ENCODE measurements at places on chromosomes 1 and 21.

GRCh38 chr21:35028451-35028978 is 20.6 kb downstream of the RUNX1 start:
- H3K27me3 ChIP-seq: peaks cover 29% of the 10 kb centered on the region
- no peaks in the 10 kb centered on the region for H3K36me3 ChIP-seq
- no peak overlapping the region for H3K4me3 ChIP-seq
- no peak for DNase-seq
- H3K4me1 ChIP-seq: no peaks in the 10 kb centered on the region

- H3K36me3 ChIP-seq: no peaks in the 10 kb centered on the region
- H3K4me1 ChIP-seq: peaks cover 13% of the 10 kb centered on the region
- no peak overlapping the region for H3K27ac ChIP-seq
- no peak overlapping the region for H3K4me3 ChIP-seq
These were observed 168.6 kb downstream of the IER5 start for GRCh38 chr1:181257117-181257516.

GRCh38 chr1:58999676-59000075 is 215.8 kb upstream of the JUN start:
- DNase-seq: no peak
- no peak overlapping the region for H3K4me3 ChIP-seq
- H3K27me3 ChIP-seq: no peaks in the 10 kb centered on the region
- no peak overlapping the region for H3K27ac ChIP-seq

DNA sequence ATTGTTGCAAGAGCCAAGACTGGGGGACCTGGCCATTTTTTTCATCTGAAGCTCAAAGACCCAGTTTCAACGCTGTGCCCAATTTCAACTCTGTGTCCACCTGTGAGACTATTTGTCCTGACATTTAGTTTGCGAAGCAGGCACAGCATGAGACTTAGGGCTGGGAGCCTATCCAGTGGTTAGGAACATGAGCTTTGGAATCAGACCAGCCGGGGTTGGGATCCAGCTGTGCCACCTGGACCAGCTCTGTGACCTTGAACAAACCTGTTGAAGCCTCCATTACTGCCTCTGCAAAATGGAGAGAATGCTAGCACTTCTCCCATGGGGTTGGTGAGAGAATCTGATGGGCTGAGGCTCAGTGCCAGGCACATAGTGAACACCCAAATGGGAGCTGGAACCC is 206.1 kb upstream of the TMEM51 start:
- no peak for DNase-seq
- H3K4me1 ChIP-seq: peaks cover 38% of the 10 kb centered on the region

DNA sequence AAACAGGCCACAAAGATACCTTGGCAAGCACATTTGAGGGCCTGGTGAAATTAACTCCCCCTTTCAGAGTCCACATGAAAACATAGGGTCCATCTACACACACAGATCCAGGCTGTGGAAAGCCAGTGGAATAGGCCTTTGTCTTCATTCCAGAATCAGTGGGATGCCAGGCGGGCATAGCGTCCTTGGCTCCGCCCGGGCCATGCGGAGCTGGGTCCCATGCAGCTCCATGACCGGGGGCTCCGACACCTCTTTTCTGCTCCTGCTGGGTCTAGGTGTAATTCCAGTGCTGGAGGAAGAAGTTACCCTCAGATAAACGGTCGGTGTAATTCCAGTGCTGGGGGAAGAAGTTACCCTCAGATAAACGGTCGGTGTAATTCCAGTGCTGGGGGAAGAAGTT is 63.6 kb upstream of the COL6A1 start:
- no peaks in the 10 kb centered on the region for H3K27me3 ChIP-seq
- H3K4me1 ChIP-seq: no peaks in the 10 kb centered on the region
- DNase-seq: no peak
- no peaks in the 10 kb centered on the region for H3K36me3 ChIP-seq
- no peak overlapping the region for H3K4me3 ChIP-seq

- no peaks in the 10 kb centered on the region for H3K27me3 ChIP-seq
- no peak overlapping the region for H3K27ac ChIP-seq
- H3K4me3 ChIP-seq: no peak overlapping the region
- H3K36me3 ChIP-seq: no peaks in the 10 kb centered on the region
- no peak for DNase-seq
These were observed 150.8 kb downstream of the NFIA start for GRCh38 chr1:61233121-61233660.

- no peaks in the 10 kb centered on the region for H3K27me3 ChIP-seq
- no peak overlapping the region for H3K4me3 ChIP-seq
- H3K36me3 ChIP-seq: no peaks in the 10 kb centered on the region
- no peak overlapping the region for H3K27ac ChIP-seq
- DNase-seq: no peak
- H3K4me1 ChIP-seq: no peaks in the 10 kb centered on the region
These were observed 156.8 kb upstream of the POU3F1 start for GRCh38 chr1:38203441-38203840.

DNA sequence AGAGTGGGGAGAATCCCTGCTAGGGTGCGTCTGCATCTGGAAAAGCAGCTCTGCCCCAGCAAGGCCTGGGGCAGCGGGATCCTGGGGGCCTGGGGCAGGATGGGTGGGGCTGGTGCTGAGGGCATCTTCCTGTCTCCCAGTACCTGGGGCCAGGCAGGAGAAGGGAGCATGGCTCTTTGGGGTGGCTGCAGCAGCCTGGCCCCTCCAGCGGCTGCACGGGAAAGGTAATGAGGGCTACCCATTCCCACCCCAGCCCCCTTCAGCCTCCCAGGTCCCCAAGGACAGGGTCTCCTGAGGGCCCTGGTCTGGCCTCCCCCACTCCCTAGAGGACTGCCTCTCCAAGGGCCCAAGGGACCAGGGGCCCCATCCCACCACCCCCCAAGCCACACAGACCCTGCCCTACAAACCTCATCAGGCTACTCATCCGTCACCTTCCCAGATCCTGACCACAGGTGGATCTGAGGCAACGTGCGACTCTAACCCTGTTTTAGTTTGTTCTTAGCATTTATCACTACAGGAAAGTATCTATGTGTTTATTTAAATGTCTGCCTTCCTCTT is 910 bp upstream of the ANKRD65 start:
- no peak overlapping the region for H3K4me3 ChIP-seq
- no peak for DNase-seq
- no peak overlapping the region for H3K27ac ChIP-seq
- H3K4me1 ChIP-seq: peaks cover 31% of the 10 kb centered on the region
- H3K36me3 ChIP-seq: no peaks in the 10 kb centered on the region
- H3K27me3 ChIP-seq: no peaks in the 10 kb centered on the region

DNA sequence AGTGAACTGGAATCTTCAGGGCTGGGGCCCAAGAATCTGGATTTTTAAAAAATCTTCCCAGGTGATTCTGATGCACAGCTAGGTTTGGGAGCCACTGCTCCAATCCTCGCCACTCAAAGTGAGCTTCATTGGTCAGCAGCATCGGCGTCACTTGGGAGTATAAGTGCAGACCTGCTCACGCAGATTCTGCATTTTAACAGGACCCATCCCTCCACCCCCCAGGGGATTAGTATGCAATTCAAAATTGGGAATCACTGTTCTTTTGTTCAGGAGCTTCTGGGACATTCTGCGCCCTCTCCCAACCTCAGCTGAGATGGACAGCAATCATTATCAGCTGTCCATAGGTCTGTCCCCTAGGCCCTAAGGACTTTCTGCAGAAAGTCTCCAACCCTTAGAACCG is 53.5 kb downstream of the LGR6 start:
- no peak overlapping the region for H3K27ac ChIP-seq
- H3K27me3 ChIP-seq: no peaks in the 10 kb centered on the region
- DNase-seq: no peak
- H3K4me1 ChIP-seq: peaks cover 8% of the 10 kb centered on the region
- H3K36me3 ChIP-seq: no peaks in the 10 kb centered on the region

GRCh38 chr21:31914472-31914871 is 41.7 kb downstream of the HUNK start:
- H3K27ac ChIP-seq: no peak overlapping the region
- no peak overlapping the region for H3K4me3 ChIP-seq
- no peak for DNase-seq

DNA sequence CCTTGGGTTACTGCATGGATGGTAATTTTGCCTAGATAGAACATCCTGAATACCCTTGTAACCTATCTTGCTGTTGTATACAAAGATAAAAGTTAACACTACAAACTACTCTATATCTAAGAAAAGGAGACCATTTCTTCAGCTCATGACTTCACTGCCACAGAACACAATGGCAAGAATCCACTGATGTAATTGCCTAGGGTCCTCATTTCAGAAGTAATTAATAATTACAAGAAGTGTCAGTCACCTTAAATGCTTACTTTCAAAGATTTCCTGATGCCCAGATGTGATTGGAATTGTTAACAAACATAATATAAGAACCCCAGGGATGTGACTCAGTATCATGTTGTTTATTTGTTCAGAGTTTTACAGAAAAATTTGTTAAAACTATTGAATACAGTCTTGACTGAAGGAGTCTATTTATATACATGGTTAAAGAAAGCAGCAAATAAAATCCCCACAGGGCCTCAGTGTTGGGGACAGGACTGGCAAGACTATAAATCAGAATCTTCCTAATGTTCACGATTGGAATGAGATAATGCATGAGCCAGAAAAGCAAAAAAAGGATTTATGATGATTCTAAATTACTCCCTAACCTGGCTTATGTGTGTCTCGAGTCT is 83.9 kb downstream of the CRB1 start:
- H3K4me3 ChIP-seq: no peak overlapping the region
- no peak for DNase-seq
- no peaks in the 10 kb centered on the region for H3K27me3 ChIP-seq
- no peak overlapping the region for H3K27ac ChIP-seq
- no peaks in the 10 kb centered on the region for H3K36me3 ChIP-seq

GRCh38 chr1:169487561-169487960 is 1.8 kb upstream of the SLC19A2 start:
- H3K27me3 ChIP-seq: no peaks in the 10 kb centered on the region
- H3K4me3 ChIP-seq: no peak overlapping the region
- no peaks in the 10 kb centered on the region for H3K36me3 ChIP-seq
- H3K27ac ChIP-seq: no peak overlapping the region
- H3K4me1 ChIP-seq: peaks cover 30% of the 10 kb centered on the region

DNA sequence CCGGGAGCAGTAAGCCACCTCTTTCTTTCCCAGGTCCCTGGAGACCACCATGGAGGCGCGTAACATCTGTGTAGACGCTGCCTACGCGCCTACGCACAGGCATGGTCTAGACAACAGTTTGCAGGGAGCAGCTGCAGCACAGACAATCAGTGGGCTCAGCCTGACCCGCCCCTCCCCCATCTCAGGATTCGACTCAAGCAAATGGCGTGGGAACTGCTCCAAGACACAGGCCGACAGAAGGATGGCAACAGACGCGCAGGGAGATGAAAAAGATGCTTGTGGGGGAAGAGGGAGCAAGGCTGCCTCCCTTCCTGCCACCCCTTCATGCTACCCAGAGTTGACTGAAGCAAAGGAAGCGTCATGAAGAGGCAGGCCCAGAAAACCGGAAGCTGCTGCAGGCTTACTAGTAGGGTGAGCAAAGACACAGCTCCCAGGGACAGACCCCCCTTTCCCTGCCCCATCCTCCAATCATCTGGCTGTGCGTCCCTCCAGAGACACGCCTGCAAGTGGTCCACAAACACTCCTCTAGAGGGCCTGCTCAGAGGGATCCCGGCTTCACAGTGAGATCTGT is 19.5 kb downstream of the STK40 start:
- peaks cover 6% of the 10 kb centered on the region for H3K4me1 ChIP-seq
- H3K27ac ChIP-seq: peak overlapping the region; percentile 61
- no peaks in the 10 kb centered on the region for H3K27me3 ChIP-seq
- H3K4me3 ChIP-seq: no peak overlapping the region
- DNase-seq: peak; percentile 78

- no peaks in the 10 kb centered on the region for H3K36me3 ChIP-seq
- no peak overlapping the region for H3K27ac ChIP-seq
- H3K4me1 ChIP-seq: peaks cover 8% of the 10 kb centered on the region
- H3K27me3 ChIP-seq: no peaks in the 10 kb centered on the region
These were observed 22.1 kb upstream of the SLC44A3 start for GRCh38 chr1:94798054-94798453.

GRCh38 chr1:214352838-214353237 is 71.9 kb downstream of the SMYD2 start:
- peaks cover 22% of the 10 kb centered on the region for H3K4me1 ChIP-seq
- H3K36me3 ChIP-seq: no peaks in the 10 kb centered on the region
- no peak overlapping the region for H3K27ac ChIP-seq
- H3K27me3 ChIP-seq: no peaks in the 10 kb centered on the region
- H3K4me3 ChIP-seq: no peak overlapping the region

- no peaks in the 10 kb centered on the region for H3K36me3 ChIP-seq
- peaks cover 59% of the 10 kb centered on the region for H3K4me1 ChIP-seq
- H3K27me3 ChIP-seq: peaks cover 70% of the 10 kb centered on the region
- peak overlapping the region; percentile 64 for H3K4me3 ChIP-seq
- no peak overlapping the region for H3K27ac ChIP-seq
These were observed 1.2 kb downstream of the EFNA1 start for GRCh38 chr1:155128755-155129473.

DNA sequence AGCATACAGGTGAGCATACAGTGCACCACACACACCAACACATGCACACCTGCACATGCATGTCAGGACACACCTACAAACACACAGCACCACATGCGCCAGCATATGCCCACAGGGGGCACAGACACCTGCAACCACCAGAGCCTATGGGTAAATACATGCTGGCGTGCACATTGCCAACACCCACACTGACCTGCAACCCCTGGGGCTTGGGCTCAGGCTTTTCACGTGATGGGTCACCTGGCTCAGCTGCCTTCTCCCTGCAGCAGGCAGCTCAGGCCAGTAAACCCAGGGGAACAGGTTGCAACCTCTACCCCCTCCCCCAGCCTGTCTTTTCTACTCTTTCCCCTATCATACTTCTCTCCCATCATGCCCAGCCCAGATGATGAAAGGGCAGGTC is 8.1 kb downstream of the CD247 start:
- H3K36me3 ChIP-seq: no peaks in the 10 kb centered on the region
- no peak overlapping the region for H3K27ac ChIP-seq
- H3K4me3 ChIP-seq: no peak overlapping the region
- H3K27me3 ChIP-seq: no peaks in the 10 kb centered on the region
- peaks cover 10% of the 10 kb centered on the region for H3K4me1 ChIP-seq
- DNase-seq: no peak

DNA sequence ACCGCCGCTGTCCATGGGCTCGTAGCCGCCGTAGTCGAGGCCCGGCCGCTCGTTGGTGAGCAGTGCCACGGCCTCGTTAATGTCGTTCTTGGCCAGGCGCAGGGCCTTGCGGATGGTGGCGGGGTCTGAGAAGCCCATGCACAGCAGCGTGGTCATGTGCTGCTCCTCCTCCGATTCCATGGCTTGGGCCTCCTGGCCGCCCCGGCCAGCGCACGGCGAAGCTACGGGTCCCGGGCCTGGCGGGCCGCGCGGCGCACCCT is 300 bp downstream of the USP24 start:
- DNase-seq: peak; percentile 81
- H3K36me3 ChIP-seq: no peaks in the 10 kb centered on the region
- peak overlapping the region; percentile 95 for H3K27ac ChIP-seq
- peak overlapping the region; percentile 79 for H3K4me3 ChIP-seq

- H3K4me1 ChIP-seq: peaks cover 13% of the 10 kb centered on the region
- no peaks in the 10 kb centered on the region for H3K36me3 ChIP-seq
- H3K27ac ChIP-seq: no peak overlapping the region
- no peak overlapping the region for H3K4me3 ChIP-seq
- no peaks in the 10 kb centered on the region for H3K27me3 ChIP-seq
These were observed 24.4 kb upstream of the IER5 start for GRCh38 chr1:181064011-181064623.

GRCh38 chr1:207429963-207430362 is 24.2 kb upstream of the CR2 start:
- H3K36me3 ChIP-seq: no peaks in the 10 kb centered on the region
- no peak for DNase-seq
- no peak overlapping the region for H3K27ac ChIP-seq
- H3K4me1 ChIP-seq: no peaks in the 10 kb centered on the region
- no peak overlapping the region for H3K4me3 ChIP-seq
- H3K27me3 ChIP-seq: no peaks in the 10 kb centered on the region

- no peak overlapping the region for H3K27ac ChIP-seq
- no peak overlapping the region for H3K4me3 ChIP-seq
- peaks cover 3% of the 10 kb centered on the region for H3K36me3 ChIP-seq
- H3K27me3 ChIP-seq: no peaks in the 10 kb centered on the region
- H3K4me1 ChIP-seq: no peaks in the 10 kb centered on the region
These were observed 653.9 kb upstream of the NEGR1 start for GRCh38 chr1:72936151-72936740.
